ENCODE measurements at places on chromosomes 7 and 10.
A peak's percentile ranks its signal among the peaks of the same experiment; 100 is the strongest.

GRCh38 chr10:108957681-108958080 is 965.6 kb downstream of the XPNPEP1 start:
- H3K27me3 ChIP-seq = no peaks in the 10 kb centered on the region
- no peak overlapping the region for H3K4me3 ChIP-seq
- no peak for DNase-seq
- H3K27ac ChIP-seq = no peak overlapping the region
- H3K36me3 ChIP-seq = no peaks in the 10 kb centered on the region
- no peaks in the 10 kb centered on the region for H3K4me1 ChIP-seq

DNA sequence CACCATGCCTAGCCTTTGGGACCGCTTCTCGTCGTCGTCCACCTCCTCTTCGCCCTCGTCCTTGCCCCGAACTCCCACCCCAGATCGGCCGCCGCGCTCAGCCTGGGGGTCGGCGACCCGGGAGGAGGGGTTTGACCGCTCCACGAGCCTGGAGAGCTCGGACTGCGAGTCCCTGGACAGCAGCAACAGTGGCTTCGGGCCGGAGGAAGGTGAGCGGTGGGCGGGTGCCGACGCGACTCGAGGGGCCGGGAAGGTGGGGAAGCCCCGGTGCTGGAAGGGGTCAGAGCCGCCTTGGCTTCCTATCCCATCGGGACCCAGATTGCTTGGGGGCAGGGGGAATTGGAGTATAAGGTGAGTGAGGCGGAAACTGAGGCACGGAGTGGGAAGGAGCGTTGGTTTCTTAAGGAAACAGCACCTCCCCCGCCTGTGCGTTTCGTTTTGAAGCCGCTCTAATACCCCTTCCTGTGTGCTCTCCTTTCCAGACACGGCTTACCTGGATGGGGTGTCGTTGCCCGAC is 547 bp downstream of the DDIT4 start:
- peaks cover 40% of the 10 kb centered on the region for H3K36me3 ChIP-seq
- peak overlapping the region; percentile 100 for H3K4me3 ChIP-seq
- peak overlapping the region; percentile 98 for H3K27ac ChIP-seq
- no peak for DNase-seq
- H3K4me1 ChIP-seq = peaks cover 42% of the 10 kb centered on the region

DNA sequence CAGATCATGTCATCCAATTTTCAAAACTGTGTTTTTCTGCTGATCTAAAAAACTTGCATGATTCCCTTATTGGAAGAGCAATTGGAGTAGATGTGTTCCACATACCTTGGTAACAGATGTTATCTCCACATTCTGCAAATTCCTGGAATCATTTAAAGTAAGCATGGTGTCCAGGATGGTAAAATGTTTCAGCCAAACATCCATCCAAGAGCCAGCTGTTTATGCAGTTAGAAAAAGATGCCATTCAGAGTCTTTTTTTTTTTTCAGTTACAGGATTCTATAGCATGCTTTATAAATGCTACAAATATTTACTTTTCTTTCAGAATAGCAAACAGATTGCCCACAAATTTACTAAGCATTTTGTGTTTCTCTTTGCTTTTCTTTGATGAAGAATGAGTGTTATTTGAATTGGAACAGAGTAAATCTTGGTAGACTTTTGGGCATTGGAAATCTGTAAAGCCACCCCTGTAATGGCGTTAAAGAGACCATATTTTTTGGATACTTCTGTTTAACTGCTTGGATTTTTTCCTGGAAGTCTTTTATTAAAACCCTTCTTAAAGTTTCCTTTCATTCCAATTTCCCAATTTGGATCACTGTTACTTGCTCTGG is 149.8 kb downstream of the GNAT3 start:
- H3K27me3 ChIP-seq = no peaks in the 10 kb centered on the region
- no peak overlapping the region for H3K27ac ChIP-seq
- no peak overlapping the region for H3K4me3 ChIP-seq
- DNase-seq = no peak

DNA sequence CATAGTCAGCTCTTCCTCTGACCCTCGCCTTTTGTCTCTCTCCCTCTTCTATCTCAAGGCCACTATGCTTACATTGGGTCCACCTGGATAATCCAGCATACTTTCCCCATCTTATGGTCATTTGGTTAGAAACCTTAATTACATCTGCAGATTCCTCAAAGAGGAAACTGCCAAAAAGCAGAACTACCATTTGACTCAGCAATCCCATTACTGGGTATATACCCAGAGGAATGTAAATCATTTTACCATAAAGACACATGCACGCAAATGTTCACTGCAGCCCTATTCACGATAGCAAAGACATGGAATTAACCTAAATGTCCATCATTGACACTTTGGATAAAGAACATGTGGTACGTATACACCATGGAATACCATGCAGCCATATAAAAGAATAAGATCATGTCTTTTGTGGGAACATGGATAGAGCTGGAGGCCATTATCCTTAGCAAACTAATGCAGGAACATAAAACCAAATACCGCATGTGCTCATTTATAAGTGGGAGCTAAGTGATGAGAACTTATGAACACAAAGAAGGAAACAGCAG is 114.8 kb upstream of the NPY start:
- no peak for DNase-seq
- peaks cover 14% of the 10 kb centered on the region for H3K27me3 ChIP-seq
- H3K36me3 ChIP-seq = no peaks in the 10 kb centered on the region
- no peak overlapping the region for H3K4me3 ChIP-seq
- H3K27ac ChIP-seq = no peak overlapping the region

DNA sequence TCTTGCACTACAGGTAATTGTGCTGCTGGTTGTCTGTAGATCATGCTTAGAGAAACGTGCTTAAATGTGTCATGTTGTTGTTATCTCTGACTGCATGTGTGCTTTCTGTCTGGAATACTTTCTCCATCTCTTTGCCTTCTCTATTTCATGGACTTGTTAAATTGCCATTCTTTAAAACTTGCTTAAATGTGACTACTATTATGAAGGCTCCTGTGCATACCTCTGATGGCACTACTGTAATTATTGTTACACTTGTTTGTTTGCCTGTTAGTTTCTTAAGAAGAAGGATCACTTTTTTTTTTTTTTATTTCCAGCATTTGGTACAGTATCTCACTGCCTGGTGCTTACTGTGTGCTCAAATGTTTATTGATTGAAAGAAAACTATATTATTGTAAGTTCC is 41.6 kb downstream of the KMT2E start:
- H3K4me3 ChIP-seq = peak overlapping the region; percentile 18
- no peaks in the 10 kb centered on the region for H3K27me3 ChIP-seq
- no peak for DNase-seq
- H3K27ac ChIP-seq = peak overlapping the region; percentile 74
- H3K36me3 ChIP-seq = peaks cover 83% of the 10 kb centered on the region

DNA sequence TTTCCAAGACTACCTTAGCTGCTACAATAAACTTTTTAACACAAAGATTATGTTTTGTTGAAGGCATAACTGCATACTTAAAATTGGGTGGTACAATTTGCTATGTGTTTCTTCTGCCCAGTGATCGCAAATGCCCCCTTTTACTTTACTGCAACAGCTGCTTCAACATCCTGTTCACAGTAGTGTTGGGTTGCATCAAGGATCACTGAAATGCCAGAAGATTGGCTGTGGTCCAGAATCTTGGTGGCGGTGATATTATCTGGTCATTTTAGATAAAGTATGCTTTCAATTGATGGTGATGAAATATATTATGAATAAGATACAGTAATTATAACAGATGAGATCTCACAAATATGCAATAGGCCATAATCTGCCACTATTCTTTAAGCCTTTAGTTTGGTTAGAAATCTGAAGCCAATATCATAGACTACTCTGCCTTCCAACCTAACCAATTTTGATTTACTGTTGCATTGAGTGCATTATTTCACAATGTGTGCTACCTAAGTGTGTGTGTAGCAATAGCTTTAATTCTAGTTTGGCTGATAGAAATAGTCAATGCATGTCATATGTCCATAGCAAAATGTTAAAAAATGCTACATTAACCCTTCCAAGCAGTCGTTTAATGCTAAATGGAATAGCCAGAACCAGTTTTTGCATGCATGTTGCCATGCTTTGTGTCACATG is 29.8 kb upstream of the ING3 start:
- no peak for DNase-seq
- no peak overlapping the region for H3K4me3 ChIP-seq
- H3K4me1 ChIP-seq = no peaks in the 10 kb centered on the region
- peaks cover 35% of the 10 kb centered on the region for H3K27me3 ChIP-seq
- no peaks in the 10 kb centered on the region for H3K36me3 ChIP-seq
- H3K27ac ChIP-seq = no peak overlapping the region

DNA sequence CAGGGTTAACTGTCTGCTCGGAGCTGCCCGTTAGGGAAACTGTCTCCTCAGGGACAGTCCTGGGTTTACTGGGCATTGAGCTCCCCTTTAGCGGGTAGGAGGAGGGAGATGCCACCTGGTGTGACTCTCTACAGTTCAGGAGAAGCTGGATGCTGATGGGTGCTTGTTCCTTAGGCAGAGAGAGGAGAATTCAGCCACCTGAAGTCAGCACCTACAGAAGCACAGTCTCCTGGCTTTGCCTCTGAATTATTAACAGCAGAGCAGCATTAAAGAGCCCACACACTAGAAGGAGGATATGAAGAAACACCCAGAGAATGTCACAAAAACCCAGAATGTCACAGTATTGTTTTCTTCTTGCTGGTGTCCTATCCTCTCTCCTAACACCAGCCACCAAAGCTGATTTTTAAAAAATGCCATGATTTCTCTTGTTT is 696 bp downstream of the GIMAP4 start:
- peaks cover 47% of the 10 kb centered on the region for H3K36me3 ChIP-seq
- H3K27ac ChIP-seq = peak overlapping the region; percentile 92
- no peak for DNase-seq
- H3K4me1 ChIP-seq = peaks cover 61% of the 10 kb centered on the region
- peak overlapping the region; percentile 94 for H3K4me3 ChIP-seq

GRCh38 chr7:104978460-104978859 is 35.5 kb upstream of the KMT2E start:
- no peak overlapping the region for H3K27ac ChIP-seq
- peaks cover 15% of the 10 kb centered on the region for H3K4me1 ChIP-seq
- no peaks in the 10 kb centered on the region for H3K27me3 ChIP-seq
- no peak overlapping the region for H3K4me3 ChIP-seq

GRCh38 chr10:124632064-124632531 is 112.1 kb downstream of the FAM53B start:
- H3K4me1 ChIP-seq = peaks cover 69% of the 10 kb centered on the region
- peak; percentile 40 for DNase-seq

DNA sequence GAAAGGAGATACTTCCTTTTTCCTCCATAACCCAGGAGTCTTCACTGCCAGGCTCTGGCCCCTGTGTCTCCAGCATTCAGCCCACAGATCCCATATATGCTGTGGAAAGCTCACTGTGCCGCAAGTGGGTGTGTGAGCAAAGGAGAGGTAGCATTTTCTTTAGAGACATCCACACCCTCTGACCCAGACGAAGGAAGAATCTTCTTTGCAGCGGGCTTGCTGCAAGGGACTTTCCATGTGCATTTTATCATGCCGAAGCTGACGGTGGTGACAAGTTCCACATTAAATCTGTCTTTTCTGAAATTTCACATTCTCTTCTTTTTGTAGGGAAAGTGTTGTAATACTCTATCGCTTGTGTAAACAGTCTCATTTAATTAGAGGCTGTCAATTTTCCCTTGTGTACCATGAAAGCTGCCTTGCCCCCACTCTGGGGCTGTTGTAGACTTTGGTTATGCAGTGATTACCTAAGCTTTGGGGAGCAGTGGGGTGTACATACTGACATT is 409.5 kb downstream of the SUGCT start:
- no peak overlapping the region for H3K27ac ChIP-seq
- no peak overlapping the region for H3K4me3 ChIP-seq
- no peaks in the 10 kb centered on the region for H3K36me3 ChIP-seq
- no peak for DNase-seq
- H3K4me1 ChIP-seq = no peaks in the 10 kb centered on the region

DNA sequence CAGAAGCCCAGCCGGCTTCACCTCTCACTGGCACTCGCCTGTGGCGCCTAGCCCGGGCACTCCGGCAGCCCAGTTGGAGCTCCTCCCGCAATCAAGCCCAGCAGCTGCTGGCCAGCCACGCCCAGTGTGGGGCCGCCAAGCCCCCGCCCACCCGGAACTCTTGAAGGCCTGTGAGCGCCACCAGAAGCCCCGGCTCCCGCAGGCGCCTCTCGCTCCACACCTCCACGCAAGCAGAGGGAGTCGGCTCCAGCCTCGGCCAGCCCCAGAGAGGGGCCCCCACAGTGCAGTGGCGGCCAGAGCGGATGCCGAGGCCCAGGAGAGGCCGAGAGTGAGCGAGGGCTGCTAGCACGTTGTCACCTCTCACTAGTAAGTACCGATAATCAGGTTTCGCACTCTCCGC is 240.7 kb downstream of the TFEC start:
- H3K4me1 ChIP-seq = no peaks in the 10 kb centered on the region
- no peaks in the 10 kb centered on the region for H3K27me3 ChIP-seq
- H3K4me3 ChIP-seq = no peak overlapping the region
- no peak for DNase-seq
- H3K27ac ChIP-seq = no peak overlapping the region

- no peaks in the 10 kb centered on the region for H3K27me3 ChIP-seq
- no peak for DNase-seq
- H3K4me3 ChIP-seq = no peak overlapping the region
- no peaks in the 10 kb centered on the region for H3K4me1 ChIP-seq
- no peak overlapping the region for H3K27ac ChIP-seq
Measured at GRCh38 chr7:41113719-41114118, 589.2 kb downstream of the INHBA start.

- no peaks in the 10 kb centered on the region for H3K36me3 ChIP-seq
- H3K4me1 ChIP-seq = no peaks in the 10 kb centered on the region
- no peak for DNase-seq
- H3K27me3 ChIP-seq = peaks cover 20% of the 10 kb centered on the region
- H3K4me3 ChIP-seq = no peak overlapping the region
Measured at GRCh38 chr7:156423876-156424275, 216.7 kb upstream of the RNF32 start.

DNA sequence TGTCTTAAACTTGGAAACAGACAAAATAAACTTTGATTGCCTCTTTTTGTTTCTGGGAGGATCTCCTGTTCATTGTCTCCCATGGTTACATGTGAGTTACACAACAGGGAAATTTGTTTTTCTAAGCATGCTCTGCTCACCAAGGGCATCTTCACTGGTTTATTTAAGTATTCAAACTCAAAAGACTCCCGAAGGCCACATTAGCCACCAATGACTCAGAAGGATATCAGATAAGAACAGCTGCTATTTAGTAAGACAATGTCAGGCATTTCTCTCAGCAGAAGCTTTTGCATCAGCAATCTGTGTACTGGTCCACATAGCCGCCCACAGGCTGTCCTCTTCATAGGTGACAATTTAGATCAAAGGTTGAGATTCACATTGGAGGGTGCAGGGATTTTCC is 19.3 kb downstream of the OR6B1 start:
- no peak overlapping the region for H3K4me3 ChIP-seq
- H3K27me3 ChIP-seq = peaks cover 14% of the 10 kb centered on the region
- no peak for DNase-seq
- no peaks in the 10 kb centered on the region for H3K36me3 ChIP-seq
- H3K4me1 ChIP-seq = no peaks in the 10 kb centered on the region

Data from effector memory CD8-positive, alpha-beta T cell (primary cell).